ENCODE measurements at places on chromosomes 2 and 18.

- no peak for DNase-seq
Observed at GRCh38 chr2:169294001-169294675, 68.2 kb downstream of the LRP2 start.

- no peak for DNase-seq
Observed at GRCh38 chr2:51071191-51071590, 39.3 kb upstream of the NRXN1 start.

DNA sequence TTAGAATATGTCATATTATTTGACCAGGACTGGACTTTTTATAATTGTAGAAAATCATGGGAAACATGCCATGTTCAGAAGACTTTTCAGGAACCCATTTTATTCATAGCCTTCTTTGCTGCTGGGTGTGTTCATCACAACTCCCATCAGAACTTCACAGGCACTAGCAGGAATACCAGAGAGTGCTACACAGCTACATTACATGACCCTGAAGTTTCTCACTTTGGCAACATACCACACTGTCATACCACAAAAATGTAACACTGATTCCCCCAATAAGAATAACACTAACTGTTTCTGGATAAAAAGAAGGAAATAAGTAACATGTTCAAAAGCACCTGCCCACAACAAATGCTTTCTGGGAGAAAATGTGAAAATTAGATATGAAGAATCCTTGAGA lies 405.4 kb downstream of the CDH2 start:
- DNase-seq = no peak

GRCh38 chr18:11167778-11168177 lies 18.4 kb upstream of the PIEZO2 start:
- no peak for DNase-seq

- DNase-seq = no peak
Observed at GRCh38 chr2:162934191-162934590, 95.6 kb upstream of the KCNH7 start.

GRCh38 chr2:240196716-240197461 lies 56.4 kb upstream of the OTOS start:
- DNase-seq = no peak

GRCh38 chr18:33826151-33826550 lies 248.1 kb downstream of the ASXL3 start:
- DNase-seq = no peak

DNA sequence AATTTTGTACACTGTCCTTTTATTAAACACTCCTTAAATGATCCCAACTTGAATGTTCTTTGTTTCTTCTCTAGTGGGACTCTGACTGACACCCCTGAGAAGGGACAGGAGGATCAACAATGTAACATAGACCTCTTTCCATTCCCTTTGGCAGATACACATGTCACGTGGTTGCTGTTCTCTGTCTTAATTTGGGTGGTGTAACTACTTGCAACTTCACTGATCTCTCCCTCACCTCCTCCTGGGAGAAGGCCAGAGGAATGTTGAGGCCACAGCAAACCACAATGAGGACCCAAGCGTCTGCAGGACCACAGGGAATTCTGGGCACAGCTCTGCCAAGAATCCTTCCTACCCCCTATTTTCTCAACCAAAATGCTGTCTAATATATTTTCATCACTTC lies 205.6 kb downstream of the RTP5 start:
- DNase-seq = no peak

DNA sequence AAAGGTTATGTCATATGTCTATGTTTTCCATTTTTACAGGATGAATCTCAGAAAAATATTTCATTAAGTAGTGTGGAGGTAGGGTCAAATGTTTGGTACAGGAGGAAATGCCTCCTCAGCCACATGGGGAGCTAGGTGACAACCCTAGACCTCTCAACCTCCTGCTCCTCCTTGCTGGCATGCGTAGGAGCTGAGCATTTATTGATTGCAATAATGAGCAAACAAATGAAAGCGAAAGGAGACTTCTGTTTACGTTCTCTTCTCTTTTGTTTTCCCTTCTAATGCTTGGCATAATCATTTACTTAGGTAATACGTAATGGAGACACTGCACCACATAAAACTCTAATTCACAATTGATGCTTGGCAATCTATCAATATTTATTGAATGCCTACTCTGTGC lies 95.1 kb upstream of the CCBE1 start:
- DNase-seq = no peak

DNA sequence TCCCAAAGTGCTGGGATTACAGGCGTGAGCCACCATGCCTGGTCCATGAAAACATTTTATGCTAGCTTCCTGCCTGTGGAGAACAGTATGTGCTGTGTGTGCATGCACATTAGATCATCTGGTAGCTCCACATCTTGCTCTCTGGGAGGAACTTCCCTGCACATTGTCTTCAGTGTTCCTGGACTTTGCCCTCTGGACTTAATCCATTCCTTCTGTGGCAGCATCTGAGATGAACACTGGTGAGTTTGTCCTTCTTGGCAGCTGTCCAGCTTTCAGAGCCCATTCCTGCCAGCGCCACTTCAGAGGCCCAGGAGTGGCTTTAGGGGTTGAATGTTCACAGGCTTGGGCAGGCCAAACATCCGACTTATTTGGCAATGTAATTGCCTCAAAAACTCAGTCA lies 65.2 kb downstream of the POU3F3 start:
- DNase-seq = no peak

GRCh38 chr18:12652861-12653401 lies 5.0 kb downstream of the SPIRE1 start:
- no peak for DNase-seq

DNA sequence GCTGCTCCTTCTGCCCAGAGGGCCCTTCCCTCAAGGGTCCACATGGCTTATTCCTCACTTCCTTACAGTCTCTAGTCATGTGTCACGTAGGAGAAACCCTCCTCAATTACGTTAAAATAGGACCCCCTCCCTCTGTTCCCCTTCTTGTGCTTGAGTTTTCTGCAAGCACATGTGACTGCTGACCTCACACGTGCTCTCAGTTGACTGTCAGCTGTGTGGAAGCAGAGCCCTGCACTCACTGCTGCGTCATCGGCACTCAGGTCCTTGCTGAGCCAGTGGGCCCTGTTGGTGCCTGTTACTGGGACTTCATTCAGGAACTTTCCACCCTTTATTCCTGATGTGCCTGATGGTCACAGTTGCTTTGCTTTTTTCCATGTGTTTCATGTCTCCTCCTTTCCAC lies 11.1 kb downstream of the ATG16L1 start:
- no peak for DNase-seq

DNA sequence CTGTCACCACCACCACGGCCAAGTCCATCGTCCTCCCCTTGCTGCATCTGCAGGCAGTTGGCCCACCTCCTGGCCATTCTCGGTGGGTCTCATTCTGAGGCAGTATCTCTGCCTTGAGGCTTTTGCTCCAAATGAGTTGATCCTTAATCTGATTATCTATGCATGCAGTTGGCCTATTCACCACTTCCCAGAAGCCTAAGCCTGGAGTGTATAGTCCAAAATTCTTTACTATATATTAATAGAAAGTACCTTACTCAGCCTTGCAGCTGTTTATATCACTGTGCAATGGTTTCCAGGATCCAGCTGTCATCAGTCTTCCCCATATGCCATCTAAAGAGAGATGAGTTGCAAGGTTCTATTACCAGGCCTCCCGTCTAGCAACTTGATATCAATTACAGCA lies 292.4 kb downstream of the SS18 start:
- DNase-seq = no peak

DNA sequence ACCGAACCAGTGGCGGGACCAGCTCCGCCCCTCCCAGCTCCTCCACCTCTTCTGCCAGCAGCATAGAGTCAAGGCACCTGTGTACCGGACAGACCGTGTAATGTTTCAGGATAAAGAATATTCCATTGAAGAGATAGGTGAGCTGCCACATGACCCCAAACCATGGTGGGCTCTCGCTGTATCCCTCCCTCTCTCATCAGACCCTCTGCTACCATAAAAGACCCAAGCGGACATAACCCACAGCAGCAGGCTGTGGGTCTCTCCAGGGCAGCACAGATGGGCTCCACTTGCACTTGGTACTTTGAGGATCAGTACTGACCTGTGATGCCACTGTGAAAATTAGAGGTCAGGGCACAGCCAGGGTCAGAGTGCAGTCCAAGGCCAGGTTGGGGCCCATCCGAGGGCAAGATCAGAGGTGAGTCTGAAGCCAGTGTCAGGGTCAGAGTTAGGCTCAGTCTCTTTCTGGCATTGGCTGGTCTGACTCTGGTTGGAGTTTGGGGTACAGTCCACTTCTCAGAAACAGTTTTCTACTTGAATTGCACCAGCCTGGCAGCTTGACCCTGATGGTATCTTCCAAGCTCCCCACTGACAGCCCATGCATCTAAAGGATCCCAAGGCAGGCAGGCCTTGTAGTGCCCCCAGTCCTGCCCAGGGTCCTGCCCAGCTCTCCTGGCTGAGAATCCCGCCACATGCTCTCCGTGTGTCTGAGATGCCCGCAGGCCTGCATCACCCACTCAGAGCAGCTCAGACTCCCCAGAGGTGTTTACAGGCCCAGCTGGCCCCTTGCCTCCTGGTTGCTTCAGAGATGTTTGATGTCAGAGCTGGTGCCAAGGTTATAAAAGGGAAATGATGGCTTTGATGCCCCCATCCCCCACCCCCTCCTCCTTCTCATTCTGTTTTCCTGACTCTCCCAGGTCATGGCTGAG lies 212.1 kb downstream of the DYSF start:
- DNase-seq = no peak

DNA sequence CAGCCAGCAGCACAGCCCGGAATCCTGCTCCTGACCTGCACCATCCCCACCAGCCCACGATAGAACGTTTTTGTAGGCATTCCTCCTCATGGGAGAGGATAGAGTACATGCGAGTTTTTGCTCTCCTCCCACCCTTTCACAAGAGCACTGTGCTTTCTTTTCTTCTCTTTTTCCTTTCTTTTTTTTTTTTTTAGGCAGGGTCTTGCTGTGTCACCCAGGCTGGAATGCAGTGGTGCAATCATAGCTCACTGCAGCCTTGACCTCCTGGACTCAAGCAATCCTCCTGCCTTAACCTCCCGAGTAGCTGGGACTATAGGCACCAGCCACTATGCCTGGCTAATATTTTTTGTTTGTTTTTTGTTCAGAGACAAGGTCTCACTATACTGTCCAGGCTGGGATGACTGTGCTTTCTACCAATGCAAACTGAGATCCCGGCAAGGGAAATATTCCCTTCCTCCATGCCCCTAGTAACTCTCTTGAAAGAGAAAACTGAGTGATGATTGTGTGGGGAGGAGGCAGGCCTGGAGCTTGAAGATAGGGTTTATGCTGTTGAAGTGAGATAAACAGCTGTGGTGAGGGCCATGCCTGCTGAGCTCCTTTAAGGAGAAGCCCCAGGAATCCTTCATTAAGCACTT lies 82.6 kb upstream of the TXNDC2 start:
- no peak for DNase-seq

GRCh38 chr2:9791711-9792110 lies 51.6 kb upstream of the TAF1B start:
- no peak for DNase-seq

- DNase-seq = no peak
Observed at GRCh38 chr18:34729264-34729663, 19.2 kb downstream of the DTNA start.

- no peak for DNase-seq
Observed at GRCh38 chr2:226581661-226582060, 218.0 kb downstream of the IRS1 start.

DNA sequence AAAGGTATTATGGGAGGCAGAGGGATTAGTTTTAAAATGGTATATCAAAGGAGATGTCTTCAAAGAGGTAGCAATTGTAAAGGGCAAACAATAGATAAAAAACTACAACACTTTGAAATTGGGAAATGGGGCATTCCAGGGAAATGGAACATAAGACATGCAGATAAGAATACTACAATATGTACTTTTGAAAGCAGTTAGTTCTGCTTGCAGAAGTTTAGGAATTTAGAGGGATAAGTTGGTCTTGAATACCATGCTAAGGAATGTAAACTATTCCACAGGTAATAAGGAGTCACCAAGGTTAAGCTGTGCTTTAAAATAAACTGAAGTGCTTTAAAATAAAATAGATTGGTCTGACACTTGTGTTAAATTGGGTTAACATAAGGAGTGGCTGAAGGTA lies 571.7 kb upstream of the ACVR2A start:
- DNase-seq = no peak

DNA sequence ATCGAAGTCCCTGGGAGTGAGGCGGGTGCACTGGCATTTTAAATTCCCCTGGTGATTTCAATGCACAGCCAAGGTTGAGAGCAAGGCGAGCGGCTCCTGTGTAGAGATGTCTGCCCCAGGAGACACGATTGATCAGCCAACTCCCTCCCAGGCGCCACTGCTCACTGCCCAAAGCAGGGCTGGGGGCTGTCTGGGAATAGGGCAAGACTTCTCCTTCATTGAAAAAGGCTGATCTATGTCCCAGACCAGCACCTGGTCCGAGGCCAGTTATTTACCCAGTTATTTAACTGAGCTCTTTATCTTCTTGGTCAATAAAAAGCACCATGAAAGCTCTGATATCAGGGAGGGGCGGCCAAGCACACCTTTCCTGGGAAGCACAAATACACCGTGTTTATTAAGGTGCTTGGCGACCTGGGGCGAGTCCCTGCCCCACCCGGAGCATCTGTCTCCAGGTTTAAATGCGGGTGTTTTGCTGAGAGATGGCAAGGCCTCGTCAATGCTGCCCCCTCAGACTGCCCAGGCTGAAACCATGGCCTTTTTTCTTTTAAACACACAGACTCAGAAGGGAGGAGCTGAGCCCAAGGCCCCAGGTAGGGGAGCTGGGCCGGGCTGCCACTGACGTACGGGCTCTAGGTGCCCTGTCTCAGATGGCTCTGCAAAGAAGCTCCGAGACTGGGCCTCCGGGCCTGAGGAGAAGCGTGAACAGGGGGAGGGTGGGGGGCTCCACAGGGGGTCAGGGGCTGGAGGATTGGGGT lies 73.9 kb upstream of the HPCAL1 start:
- no peak for DNase-seq

- no peak for DNase-seq
Observed at GRCh38 chr2:46715541-46715940, 200.1 kb downstream of the MCFD2 start.

- no peak for DNase-seq
Observed at GRCh38 chr18:79300413-79300812, 95.3 kb upstream of the NFATC1 start.

GRCh38 chr2:226413498-226414130 lies 386.0 kb downstream of the IRS1 start:
- no peak for DNase-seq

All from D721Med (cell line).